ENCODE measurements at places on chromosomes 4 and X. TPM values are rescaled to one million over a fixed set of nuclear protein-coding genes. Genes with fewer than 3 reads are reported as not detected.

NEUROG2 gene
- total RNA-seq = not detected

DNA sequence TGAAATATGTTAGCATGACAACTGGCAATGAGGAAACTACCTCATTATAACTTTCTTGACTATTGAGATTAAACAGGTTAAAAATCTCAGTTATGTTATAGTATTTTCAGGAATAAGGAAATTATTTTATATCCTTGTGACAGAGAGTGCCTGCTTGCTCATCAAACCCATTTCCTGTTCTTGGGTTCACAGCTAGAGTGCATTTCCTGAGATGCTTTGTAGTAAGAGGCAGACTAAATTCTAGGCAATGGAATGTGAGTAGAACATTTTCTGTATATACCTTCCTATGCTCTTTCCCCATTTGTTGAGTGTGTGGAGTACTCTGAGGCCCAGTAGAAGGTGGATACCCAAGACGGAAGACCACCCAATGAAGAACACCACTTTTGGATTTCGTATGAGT lies 96.9 kb upstream of the CASK start:
- no peak for DNase-seq

DNA sequence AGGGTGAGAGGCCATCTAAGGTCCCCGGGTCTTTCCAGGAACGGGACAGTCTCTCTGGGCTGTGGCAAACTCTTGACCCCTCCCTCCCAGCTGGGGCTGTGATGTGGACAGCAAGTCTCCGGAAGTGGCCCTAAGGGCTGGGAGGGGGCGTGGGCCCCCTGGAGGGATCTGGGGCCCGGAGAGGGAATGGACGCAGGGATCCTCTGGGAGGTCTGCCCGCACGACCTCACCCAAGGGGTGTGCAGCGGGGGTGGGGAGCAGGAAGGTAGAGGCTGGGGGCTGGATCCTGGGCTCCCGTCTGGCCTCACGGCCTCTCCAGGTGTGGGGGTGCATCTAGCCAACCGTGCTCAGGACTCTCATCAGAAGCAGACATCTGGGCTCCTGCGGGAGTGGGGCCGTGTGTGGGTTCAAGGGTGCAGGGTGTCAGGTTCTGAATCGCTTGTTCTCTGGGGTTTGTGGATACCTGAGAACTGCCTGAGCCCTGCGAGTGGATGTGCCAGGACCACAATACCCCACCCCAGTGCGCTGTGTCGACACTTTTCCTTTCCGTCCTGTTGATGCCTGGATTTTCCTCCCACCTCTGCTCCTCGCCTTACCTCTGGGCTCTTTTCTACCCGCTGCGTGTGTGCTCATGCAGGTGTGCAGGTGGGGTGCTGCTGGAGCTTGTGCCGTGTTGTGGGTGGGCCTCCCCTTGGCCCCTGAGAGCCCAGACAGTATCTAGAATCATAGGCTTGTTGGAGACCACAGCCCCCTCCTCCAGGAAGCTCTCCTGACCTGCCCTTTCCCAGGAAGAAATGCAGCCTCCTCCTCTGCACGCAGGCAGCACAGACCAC lies 915 bp downstream of the CPZ start:
- no peak for DNase-seq

PRDM8 gene
- 3.4 TPM for total RNA-seq

TBC1D1 gene
- 97.0 TPM for total RNA-seq

All from A172 (cell line).